ENCODE measurements at places on chromosomes 1 and 21.
A peak's percentile ranks its signal among the peaks of the same experiment; 100 is the strongest.

DNA sequence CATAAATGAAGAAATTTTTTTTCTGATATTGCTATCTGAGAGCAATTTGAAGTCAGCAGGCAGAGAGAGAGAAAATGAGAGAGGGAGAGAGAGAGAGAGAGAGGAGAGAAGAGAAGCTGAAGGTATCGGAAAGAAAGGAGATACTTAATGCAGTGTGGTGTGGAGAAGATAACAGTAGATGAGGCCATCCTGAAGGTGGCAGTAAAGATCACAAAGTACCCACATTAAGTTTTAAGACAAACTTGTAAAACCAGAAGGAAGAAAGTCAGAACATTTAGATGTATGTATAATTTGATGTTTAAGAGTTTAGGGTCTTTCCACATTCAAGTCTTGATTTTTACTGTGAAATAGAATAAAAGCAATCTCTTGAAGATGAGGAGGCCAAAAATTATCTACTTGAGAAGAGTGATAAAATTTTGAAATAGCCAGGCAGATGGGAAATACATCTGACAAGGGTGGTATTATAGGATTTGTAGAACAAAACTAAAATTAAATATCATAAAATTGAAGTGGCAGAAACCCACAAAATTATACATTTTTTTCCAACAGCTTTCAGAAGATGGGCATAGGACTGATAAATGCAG, 1753.4 kb downstream of the MRPL39 start:
- no peak for DNase-seq

- no peak for DNase-seq
Measured at GRCh38 chr1:210792250-210793102, 341.5 kb downstream of the KCNH1 start.

- DNase-seq, result peak; percentile 54
Measured at GRCh38 chr1:209723756-209724693, 19.4 kb downstream of the HSD11B1 start.

GRCh38 chr1:187338762-187339412, 510.1 kb downstream of the PLA2G4A start:
- DNase-seq, result no peak

DNA sequence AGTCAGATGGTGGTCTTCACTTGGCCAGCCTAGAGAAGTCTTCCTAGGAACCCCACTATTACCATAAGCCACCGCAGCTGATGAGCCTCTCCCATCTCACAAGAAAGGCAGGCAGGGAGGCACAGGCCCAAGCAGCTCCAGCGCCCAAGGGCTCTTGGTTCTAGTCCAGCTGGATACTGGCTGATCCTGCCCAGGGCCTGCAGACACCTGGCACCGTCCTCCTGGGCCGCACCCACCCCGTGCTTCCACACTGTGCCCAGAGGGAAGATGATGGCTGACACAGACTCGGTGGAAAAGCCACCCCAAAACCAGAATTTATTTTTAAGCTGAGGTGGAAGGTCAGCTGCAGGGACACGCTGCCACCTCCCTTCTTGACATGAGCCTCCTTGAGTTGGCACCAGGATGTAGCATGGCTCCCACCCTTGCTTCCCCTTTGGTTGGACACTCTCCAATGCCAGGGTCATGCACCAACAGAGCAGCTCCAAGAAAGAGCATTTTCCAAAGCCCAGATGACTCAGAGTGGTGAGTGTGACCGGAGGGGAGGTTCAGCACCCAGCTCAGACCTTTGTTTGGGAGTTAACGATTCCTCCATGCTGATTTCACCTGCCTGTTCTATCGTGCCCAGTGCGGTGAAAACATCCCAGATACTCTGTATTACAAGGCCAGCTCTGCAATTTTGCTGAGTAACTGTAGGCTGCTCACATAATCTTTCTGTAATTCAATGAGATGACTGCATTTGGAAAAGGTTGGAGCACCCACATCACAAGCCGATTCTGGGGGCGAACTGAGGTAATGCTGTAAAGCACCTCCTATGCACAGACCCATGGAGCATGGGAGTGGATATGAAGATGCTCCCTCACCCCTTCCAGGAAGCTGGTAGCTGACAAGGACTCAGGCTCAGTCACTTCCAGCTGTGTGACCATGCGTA, 63.1 kb upstream of the SLC2A1 start:
- DNase-seq, result no peak

DNA sequence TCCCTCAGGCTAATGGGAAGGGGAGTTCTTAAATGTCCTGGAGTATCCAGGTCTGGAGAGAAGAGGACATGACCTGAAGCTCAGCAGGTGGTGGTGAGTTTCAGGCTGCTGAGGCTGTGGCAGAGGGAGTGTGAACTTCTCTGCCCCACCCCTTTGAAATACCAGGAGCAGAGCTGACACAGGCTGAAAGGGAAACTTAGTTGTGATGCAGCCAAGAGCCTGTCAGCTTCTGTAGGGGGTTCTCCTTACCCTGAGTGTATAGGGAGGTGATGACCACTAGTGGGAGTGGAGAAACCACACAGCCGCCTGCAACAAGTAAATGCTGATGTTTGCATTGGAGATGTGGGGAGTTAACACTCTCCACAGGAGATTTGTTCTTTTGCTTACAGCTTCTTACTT, 152.3 kb downstream of the FCRL5 start:
- no peak for DNase-seq

DNA sequence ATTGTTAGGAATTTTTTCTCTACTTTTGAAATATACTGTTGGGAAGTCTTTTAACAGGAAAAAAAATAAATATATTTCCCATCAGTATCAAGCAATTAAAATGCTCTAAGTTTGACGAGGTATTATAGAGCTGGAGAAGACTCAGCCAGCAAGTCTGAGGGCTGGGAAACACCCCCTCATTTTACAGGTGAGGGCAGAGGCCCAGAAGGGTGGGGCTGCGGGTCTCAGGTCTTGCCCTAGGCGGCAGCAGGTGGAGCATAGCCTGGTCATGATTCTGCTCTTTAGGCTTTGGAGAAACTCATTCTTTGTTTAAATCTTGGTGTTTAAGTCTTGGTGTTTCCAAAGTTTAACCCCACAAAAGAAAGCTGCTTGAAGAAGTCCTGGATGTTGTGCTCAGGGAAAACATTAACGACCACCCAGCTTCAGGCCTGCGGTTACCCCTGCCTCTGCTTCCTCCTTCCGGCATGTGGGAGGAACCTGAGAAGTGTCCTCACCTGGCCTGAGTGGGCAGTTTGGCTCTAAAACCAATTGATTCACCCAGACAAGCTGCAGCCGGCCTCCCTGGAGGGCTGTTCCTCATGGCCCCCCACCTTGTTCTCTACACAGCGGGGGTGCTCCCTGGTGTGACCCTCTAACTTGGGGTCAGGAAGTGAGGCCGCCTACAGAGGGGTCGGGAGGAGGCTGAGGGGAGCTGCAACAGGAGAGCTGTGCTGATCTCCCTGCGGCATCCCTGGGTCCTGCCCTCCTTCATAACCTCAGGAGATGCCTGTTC, 41.7 kb downstream of the OLFML2B start:
- DNase-seq, result no peak

- no peak for DNase-seq
Measured at GRCh38 chr1:25361901-25362300, 23.8 kb downstream of the TMEM50A start.

DNA sequence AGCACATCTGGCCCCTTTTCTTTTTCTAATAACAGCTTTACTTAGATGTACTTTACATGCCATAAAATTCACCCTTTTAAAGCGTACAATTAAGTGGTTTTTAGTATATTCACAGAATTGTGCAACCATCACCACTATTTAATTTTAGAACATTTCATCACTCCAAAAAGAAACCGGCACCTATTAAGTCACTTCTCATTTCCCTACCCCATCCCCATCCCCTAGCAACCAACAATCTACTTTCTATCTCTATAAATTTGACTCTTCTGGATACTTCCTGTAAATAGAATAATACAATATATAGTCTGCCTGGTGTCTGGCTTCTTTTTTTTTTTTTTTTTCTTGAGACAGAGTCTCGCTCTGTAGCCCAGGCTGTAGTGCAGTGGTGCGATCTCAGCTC, 59.5 kb upstream of the ENAH start:
- DNase-seq, result no peak

GRCh38 chr1:228917755-228918154, 182.5 kb downstream of the RHOU start:
- DNase-seq, result no peak

GRCh38 chr1:162314206-162314605, 62.4 kb downstream of the SPATA46 start:
- no peak for DNase-seq

DNA sequence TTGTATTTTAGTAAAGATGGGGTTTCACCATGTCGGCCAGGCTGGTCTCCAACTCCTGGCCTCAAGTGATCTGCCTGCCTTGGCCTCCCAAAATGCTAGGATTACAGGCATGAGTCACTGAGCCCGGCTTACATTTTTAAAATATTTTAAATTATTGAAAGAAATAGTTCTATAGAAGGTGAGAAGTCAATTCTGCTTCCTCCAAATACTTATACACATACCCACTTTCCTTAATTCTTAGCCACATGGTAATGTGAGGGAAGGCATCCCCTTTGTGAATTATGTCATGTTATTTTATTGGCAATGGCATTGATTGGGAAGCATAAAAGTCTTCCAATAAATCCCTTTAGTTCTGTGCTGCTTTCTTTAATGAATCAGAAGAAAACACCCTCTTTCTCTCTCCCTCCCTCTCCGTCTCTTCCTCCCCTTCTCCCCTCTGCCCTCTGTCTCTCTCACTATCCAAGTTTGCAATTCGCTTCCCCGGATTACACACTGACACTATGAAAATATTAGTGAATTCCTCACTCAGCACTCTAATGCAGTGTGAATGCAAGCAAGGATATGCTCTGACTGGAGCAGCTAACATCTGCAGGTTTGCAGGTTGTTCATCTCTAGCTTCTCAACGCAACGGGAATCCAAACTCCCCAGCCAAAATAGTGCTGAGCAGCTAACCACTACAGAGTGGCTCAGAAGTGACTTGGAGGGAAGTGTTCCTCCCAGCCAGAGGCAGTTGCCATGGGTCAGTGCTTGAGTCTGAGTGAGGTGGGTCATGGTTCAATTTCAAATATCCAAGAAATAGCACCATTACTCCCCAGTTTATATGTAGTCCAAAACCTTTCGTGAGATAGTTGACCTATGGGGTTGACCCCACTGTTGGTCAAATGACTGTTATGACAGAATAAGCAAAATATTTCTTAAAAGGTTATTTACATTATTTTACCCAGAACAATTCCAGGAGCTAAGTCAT, 77.8 kb upstream of the CD55 start:
- DNase-seq, result no peak

DNA sequence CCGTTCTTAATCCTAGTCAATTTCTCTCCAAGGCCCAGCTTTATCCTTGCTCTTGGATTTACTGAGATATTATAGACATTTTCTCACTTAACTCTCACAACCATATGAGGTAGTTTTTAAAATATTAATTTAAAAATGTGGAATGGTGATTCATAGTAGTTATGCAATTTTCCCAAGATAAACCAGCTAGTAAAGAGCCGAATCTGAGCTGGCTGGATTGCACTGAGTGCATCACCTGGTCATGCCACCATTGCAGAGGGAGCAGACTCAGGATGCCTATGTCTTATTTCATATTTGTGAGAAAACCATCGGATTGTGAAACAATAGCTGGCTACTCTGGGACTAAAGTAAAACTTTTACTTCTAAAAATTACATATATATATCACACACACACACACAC, 494.0 kb downstream of the KCNT2 start:
- DNase-seq, result no peak

DNA sequence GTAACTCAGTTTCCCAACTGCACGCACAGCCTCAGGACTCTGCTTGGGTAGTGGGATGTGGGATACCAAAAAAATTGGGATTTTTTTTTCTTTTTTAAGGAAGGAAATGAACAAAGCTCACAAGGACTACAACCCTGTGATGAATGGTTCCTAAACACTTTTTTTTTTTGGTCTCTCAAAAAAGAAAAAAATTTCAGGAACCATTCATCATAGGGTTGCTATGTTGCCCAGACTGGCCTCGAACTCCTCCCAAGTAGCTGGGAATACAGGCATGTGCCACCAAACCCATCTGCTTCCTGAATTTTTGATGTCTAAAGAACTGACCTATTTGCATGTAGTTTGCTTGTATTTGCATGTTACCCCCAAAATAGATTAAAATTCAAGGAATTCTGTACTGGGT, 6.8 kb downstream of the MINDY1 start:
- no peak for DNase-seq

DNA sequence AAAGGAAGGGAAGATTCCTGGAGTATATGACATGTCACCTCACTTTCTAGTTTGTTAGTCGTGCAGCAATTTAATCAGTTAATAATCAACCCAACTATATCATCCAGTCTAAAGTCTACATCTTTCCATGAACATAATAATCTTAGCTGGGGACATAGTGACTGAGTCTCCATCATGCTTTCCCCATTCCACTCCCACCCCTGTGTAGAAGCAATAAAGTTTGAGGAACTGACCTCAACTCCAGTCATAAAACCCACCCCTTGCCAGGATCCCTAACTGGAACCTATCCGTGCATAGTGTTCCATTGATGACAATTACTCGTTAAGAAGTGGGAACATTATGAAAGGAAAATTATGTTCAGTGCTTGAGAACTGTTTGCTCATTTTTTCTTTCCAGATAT, 48.9 kb upstream of the MROH9 start:
- DNase-seq, result no peak

GRCh38 chr1:181079920-181080319, 8.6 kb upstream of the IER5 start:
- DNase-seq, result no peak

DNA sequence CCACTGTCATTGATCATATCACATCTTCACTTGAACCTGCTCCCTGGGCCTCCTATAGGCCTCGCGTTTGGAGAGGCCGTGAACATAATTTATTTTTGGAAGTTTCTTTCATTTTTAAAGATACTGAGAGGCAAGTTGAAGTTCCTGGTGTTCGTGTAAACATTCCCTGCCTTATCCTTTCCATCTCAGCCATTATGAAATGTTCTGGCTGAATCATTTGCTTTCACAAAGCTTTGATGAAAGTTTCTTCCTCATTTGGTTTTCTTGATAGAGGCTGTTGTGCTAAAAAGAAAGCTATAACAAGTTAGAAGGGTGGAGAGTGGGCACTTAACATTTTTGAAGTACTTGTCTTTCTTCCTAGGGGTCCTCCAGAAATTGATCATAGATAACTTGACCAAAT, 15.5 kb downstream of the CAMTA1 start:
- no peak for DNase-seq

GRCh38 chr1:176178316-176178715, 28.8 kb downstream of the COP1 start:
- DNase-seq, result no peak

GRCh38 chr1:14599800-14600199, 1.3 kb downstream of the KAZN start:
- DNase-seq, result no peak

- DNase-seq, result no peak
Measured at GRCh38 chr1:164756741-164757140, 197.8 kb downstream of the PBX1 start.

GRCh38 chr1:18197299-18197698, 89.7 kb downstream of the IGSF21 start:
- no peak for DNase-seq

- DNase-seq, result no peak
Measured at GRCh38 chr1:226203240-226203639, 16.7 kb upstream of the ACBD3 start.

GRCh38 chr1:16047791-16048475, 4.4 kb downstream of the CLCNKB start:
- DNase-seq, result no peak
